ENCODE measurements at places on chromosomes 2 and 18.
A peak's percentile ranks its signal among the peaks of the same experiment; 100 is the strongest.

- no peak for DNase-seq
Measured at GRCh38 chr18:46152436-46152807, 48.2 kb downstream of the HAUS1 start.

- DNase-seq: peak; percentile 24
Measured at GRCh38 chr2:17752892-17753802, 463 bp downstream of the SMC6 start.

- DNase-seq: no peak
Measured at GRCh38 chr2:221527776-221528309, 44.3 kb downstream of the EPHA4 start.

DNA sequence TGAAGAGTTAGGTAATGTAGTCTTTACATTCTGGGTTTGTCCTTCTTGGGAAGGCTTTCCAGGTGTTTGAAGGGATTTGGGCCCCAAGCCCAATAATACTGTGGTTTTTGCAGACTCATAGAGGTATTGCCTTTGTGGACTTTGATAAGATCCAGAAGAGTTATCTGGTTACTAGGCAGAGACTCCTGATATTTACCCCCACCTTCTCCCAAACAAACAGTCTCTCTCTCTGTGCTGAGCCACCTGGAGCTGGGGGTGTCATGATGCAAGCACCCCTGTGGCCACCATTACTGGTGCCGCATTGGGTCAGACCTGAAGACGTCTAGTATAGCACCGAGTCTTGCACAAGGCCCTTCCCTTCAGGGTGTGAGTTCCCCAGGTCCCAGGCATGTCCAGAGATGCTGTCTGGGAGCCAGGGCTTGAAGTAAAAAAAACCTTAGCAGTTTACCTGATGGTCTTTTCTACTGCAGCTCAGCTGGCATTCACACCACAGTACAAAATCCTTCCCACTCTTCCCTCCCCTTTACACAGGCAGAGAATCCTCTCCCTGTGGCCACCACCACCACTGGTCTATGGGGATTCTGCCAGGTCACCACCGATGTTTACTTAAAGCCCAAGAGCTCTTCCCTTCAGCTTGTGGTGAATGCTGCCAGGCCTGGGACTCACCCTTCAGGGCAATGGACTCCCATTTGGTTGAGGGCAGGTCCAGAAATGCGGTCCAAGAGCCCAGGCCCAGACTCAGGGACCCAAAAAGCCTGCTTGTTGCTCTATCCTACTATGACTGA lies 22.2 kb upstream of the FAM228A start:
- no peak for DNase-seq
